ENCODE measurements at places on chromosomes 5 and 9.
A peak's percentile ranks its signal among the peaks of the same experiment; 100 is the strongest.

DNA sequence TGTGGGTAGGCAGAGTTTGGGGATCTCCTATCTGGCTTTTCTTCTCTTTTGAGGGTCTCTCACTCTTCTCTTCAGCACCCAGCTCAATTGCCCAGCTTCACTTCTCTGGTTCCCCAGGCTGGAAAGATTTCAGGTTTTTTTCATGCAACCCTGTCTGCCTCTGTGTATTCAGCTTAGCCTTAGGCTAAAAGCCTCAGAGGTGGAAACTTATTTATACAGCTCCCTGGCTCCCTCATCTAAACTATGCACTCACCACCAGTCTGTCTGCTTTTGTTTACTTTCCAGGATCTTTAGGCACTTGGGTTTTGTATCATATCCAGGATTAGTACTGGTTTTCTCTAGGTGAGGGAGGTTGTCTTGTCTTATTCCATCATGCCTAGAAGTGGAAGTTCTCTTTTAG, 540.2 kb upstream of the TRPC7 start:
- DNase-seq, result no peak

GRCh38 chr5:148809781-148810524, 16.5 kb upstream of the ADRB2 start:
- DNase-seq, result no peak

- DNase-seq, result no peak
Measured at GRCh38 chr9:121261755-121262154, 6.2 kb upstream of the GSN start.

DNA sequence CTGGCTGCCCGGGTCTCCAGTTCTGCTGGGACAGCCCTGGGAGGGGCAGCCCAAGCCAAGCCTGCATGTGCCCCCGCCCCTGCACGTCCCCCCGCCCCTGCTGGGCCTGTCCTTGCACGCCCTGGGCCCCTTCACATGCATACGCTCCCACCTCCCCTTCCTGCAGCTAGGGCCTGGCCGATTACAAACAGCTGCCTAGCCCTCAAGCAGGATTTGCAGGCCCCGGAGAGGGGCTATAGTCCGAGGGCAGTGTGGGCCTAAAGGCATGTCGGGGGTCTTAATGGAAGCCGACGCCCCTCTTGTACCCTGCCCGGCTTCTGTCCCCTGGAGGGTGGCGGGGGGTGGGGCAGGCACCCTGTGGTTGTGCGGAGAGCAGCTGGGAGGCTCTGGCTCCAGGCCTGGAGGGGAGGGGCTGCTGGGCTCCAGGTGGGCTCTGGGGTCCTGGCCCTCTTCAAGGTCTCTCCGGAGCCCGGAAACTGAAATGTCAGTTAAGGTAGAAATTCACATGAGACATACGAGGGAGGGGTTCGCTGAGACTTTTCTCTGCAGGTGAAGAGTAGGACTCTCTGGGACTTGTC, 16.9 kb downstream of the COL5A1 start:
- DNase-seq, result no peak

DNA sequence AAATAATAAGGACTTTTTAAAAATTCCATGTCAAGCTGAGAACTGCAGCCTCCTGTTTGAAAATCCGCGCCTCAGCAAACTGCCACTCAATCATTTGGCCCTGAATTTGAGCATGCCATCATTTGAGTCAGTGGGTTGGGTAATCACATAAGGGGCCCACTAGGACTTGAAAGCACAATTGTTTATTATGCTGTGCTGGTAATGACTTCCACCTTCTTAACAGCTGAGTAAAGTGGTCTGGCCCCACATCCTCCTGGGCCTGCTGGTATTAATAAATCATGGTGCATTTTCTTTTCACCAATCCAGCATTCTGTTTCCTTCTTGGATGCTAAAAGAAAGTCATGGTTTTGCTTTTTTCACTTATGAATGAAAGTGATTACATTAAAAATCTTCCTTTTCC, 103.0 kb upstream of the CTSL start:
- no peak for DNase-seq

DNA sequence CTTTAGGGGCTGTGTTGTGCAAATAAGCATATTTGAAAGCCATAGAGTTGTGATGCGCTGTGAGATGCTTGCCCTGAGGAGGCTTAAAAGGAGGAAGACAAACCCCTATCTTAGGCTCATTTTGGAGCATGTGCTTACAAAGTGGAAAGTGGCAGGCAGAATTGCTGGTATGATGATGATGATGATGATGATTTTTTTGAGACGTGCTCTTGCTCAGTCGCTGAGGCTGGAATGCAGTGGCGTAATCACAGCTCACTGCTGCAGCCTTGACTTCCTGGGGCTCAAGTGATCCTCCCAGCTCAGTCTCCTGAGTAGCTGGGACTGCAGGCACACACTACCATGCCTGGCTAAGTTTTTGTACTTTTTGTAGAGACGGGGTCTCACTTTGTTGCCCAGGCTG, 1.7 kb downstream of the CNOT8 start:
- DNase-seq, result no peak

GRCh38 chr5:20224046-20224445, 236.0 kb upstream of the CDH18 start:
- no peak for DNase-seq

DNA sequence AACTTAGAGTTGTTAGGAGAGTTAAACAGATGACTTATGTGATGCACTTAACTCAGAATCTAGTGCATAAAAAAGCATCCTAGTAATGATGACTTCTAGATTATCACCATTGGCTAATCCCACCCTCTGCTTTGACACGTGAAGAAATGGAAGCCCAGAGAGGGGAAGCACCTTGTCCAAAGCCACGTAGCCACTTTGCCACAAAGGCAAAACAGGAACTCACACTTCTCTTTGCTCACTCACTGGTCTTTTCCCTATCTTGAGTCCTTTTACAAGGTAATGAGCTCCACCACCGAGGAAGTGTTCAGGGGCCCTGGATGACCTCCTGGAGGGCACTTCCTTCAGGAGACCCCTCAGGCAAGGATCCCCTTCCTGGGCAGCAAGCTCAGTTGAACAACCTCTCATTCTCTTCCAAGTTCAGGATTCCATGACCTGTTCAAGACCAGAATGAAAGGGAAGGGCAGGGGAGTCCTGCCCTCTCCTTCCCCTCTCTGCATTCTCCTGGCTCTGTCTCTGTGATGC, 89.7 kb downstream of the HRH2 start:
- DNase-seq, result no peak

DNA sequence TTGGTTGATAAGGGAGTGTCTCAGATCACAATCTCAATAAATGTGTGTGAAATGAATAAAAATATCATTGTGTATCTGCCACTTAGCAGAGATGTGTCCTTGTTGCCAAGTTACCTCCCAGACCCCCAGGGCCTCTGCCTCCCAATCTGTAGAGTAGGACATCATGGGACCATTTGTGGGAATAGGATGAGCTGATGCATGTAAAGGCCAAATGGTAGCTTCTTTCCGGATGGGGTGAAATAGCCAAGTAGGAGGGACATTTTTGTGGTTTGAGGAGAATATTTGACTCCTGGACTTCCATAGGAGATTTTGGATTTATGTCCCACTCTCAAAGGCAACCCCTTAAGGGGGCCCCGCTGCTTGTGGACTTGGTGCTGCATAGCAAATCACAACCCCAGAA, 82.6 kb upstream of the HRH2 start:
- DNase-seq, result no peak

GRCh38 chr9:81529556-81530193, 159.7 kb downstream of the TLE1 start:
- no peak for DNase-seq

DNA sequence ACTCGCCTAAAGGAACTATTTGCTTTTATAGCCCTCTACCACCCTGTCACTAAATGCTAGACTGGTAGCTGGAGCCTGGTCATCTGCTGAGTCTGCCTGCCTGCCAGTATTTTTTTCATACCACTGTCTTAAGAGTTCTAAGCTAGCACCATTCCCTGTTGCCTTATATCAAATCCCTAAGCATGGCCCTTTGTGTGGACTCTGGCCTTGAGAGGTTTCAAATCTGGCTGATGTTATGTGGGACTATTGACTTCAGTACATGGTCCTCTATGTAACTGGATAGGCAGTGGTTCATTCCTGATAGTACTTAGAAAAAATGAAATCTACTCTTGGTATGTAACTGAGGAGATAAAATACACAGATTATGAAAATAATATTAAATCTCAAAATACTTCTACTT, 103.5 kb downstream of the PLCXD3 start:
- no peak for DNase-seq

- no peak for DNase-seq
Measured at GRCh38 chr5:142817949-142818431, 47.8 kb downstream of the ARHGAP26 start.

GRCh38 chr9:135277219-135278201, 190.0 kb downstream of the OLFM1 start:
- no peak for DNase-seq

GRCh38 chr5:10679336-10679988, 81.6 kb downstream of the DAP start:
- DNase-seq, result no peak

- peak; percentile 15 for DNase-seq
Measured at GRCh38 chr5:119418606-119419100, 33.6 kb upstream of the HSD17B4 start.

- DNase-seq, result no peak
Measured at GRCh38 chr5:160638161-160638742, 213.8 kb downstream of the ATP10B start.

GRCh38 chr5:66596636-66597182, 516 bp downstream of the MAST4 start:
- peak; percentile 40 for DNase-seq

- no peak for DNase-seq
Measured at GRCh38 chr9:94080249-94080648, 4.0 kb upstream of the PTPDC1 start.

DNA sequence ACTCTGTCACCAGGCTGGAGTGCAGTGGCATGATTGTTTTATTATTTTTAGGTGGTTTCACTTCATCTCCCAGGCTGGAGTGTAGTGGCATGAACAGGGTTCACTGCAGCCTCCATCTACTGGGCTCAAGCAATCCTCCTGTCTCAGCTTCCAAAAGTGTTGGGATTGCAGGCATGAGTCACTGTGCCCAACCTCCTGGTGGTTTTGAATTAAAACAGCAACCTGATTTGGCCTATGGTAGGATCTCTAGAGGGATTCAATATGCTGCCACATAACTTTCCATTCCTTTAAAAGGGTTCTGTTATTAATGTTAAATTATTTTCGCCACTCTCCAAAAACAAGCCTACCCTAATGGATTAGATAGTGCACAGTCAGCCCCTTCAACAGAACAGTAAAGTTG, 9.9 kb upstream of the HSPA4 start:
- DNase-seq, result no peak

DNA sequence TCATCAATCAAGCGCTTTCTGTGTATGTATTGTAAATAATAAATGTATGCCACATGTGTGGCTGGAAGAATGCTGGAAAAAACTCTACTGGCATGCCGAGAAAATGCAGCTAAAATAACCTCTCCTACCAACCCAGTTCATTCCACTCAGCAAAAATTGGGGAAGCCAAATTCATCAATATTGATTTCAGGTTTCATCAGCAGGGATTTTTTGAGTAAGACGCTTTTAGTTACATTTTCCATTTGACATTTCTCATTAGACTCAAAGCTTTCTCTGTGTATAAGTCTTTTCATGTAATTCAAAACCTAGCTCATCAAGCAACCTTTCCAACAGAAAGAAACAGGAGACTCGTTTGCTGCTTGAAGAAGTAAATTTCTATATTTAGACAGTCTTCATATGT, 338.1 kb downstream of the DMRT2 start:
- DNase-seq, result no peak

- peak; percentile 53 for DNase-seq
Measured at GRCh38 chr5:34959323-34959722, 30.0 kb downstream of the DNAJC21 start.

DNA sequence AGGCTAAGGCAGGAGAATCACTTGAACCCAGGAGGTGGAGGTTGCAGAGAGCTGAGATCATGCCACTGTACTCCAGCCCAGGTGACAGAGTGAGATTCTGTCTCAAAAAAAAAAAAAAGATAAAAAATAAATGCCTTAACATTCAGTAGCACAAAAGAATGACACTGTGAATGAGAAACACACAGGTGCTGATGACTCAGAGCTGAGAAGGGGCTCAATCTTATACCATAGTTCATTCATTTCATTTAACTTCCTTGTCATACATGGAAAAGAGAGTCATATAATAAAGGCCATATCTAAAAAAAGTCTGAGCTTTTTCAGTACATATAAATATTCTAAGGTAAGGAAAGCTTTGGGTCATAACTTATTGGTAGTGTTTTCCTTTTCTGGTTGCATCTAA, 40.6 kb downstream of the WWC1 start:
- DNase-seq, result no peak

DNA sequence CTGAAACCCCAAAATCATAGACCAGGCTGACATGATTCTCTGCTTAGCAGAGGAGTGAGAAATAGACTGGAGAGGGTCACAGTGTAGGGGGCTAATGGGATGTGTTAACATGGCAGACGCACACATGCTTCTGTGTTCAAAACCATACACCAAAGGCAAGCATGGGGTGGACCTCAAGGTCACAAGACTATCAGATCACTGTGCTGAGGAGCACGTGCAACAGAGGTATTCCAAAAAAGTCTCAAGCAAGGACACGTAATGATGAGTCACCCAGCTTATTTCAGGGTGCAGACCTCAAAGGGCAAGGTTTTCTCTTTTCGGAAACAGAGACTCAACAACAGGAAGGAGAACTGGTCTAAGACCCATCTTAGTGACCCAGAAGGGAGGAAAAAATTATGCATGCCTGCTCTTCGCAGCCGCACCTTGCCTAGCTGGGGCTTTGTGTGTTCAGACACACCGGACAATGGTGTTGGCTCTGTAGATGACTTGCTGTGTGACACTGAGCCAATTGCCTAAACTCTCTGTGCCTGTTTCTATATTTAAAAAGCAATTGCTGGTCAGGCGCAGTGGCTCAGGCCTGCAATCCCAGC, 20.3 kb downstream of the WHRN start:
- peak; percentile 60 for DNase-seq

GRCh38 chr9:84781458-84781857, 111.9 kb downstream of the NTRK2 start:
- DNase-seq, result peak; percentile 11

GRCh38 chr5:17222664-17223063, 5.2 kb downstream of the BASP1 start:
- no peak for DNase-seq

DNA sequence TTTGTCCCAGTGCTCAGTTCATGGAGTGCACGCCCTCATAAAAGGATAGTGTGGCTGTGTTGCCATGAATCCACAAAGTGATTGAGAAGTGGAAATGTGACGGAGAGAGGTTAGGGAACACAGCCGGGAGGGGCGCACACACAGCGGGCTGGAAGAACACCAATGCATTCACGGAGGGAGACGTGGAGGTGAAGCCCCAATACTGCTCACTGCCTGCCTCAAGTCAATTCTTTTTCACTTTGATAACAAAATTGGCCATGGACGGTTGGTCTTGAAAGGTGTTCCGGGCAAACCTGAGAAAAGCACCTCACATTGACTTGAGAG, 424.1 kb downstream of the MED10 start:
- no peak for DNase-seq

DNA sequence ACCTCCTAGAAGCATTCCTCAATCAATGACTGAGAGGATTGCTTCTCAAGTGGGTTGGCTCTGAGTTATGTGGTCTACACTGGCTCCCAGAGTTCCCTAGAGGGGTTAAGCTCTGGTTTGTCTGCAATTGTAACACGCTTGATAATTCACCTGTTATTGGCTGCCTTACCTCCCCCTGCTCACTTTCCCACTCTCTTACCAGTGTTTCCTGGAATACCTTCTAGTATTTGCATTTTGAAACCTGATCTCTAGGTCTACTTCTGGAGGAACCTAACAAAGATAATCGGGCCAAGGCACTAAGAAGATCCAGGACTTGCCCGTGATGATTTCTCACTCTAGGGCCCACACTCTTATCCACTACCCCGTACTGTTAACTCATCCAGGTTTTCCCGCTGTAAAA, 110.1 kb upstream of the MAP3K1 start:
- no peak for DNase-seq

All from GM13976 (cell line).